Activated T-helper 2 cell treated with anti-CD3 and anti-CD28 coated beads, Interferon-gamma antibody, Interleukin-2, Interleukin-4, amounts not matched to agents 10 μg/mL and 5 μg/mL and 100 μg/mL, durations not matched to agents 14 hours and 24 hours and 36 hours (primary cell): ENCODE measurements at places on chromosomes 16 and 17. TPM values are rescaled to one million over a fixed set of nuclear protein-coding genes. Genes with fewer than 3 reads are reported as not detected.

KRTAP4-9 gene
- not detected in 2 replicates for total RNA-seq

MT2A gene
- total RNA-seq = 827 and 878 TPM in 2 replicates

WSCD1 gene
- total RNA-seq = 0.62 and 0.71 TPM in 2 replicates

KRT222 gene
- total RNA-seq = 0.43 TPM in 1 of 2 replicates, not detected in the other

PGAP3 gene
- total RNA-seq = 12.9 and 14.0 TPM in 2 replicates
